Naive thymus-derived CD8-positive, alpha-beta T cell (primary cell): ENCODE measurements at places on chromosomes 5 and 9. TPM values are rescaled to one million over a fixed set of nuclear protein-coding genes. Genes with fewer than 3 reads are reported as not detected.
A peak's percentile ranks its signal among the peaks of the same experiment; 100 is the strongest.

- peaks cover 2% of the 10 kb centered on the region for H3K4me1 ChIP-seq
- no peak for DNase-seq
- H3K36me3 ChIP-seq: peaks cover 4% of the 10 kb centered on the region
- H3K27me3 ChIP-seq: no peaks in the 10 kb centered on the region
- no peak overlapping the region for H3K27ac ChIP-seq
- H3K4me3 ChIP-seq: no peak overlapping the region
These were observed 10.6 kb downstream of the DDX46 start for GRCh38 chr5:134769206-134769605.

DNA sequence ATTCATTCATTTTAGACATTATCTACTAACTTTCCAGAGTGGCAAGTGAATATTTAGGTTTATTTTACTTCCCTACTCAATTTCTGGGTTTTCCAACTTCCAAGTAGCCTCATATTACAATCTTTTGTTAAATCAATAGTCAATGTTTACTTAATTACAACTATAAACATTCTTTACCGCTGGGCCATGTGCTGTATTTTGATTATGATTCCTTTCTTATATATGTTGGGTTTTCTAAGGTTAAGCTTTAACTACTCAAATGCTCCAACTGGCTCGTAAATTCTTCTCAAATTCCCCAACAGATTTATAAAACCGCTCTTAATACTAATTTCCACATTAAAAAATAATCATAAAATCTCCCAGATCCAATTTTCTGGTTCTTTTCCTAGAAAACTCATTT, 110.1 kb upstream of the ABCA1 start:
- H3K4me3 ChIP-seq: no peak overlapping the region
- H3K27ac ChIP-seq: no peak overlapping the region
- H3K36me3 ChIP-seq: no peaks in the 10 kb centered on the region
- DNase-seq: no peak
- H3K27me3 ChIP-seq: no peaks in the 10 kb centered on the region

GRCh38 chr9:130208600-130209347, 36.6 kb downstream of the NCS1 start:
- H3K36me3 ChIP-seq: no peaks in the 10 kb centered on the region
- no peaks in the 10 kb centered on the region for H3K27me3 ChIP-seq
- no peaks in the 10 kb centered on the region for H3K4me1 ChIP-seq
- H3K27ac ChIP-seq: no peak overlapping the region
- DNase-seq: peak; percentile 56

DNA sequence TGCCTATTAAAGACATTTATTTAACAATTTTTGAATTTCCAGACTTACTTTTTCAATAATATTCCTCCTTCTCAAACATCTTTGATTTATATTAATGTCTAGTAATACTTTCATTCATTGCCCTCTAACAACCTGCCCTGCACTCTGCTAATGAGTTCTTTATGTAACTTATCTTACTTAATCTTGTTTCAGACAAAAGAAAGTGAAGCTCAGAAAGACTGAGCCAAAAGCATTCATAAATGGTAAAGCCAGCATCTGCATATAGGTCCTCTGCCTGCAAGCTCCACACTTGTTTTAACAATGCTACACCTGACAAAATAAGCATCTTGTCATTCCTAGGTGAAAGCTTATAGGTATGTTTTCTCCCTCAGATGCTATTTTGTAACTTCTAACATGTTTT, 2.4 kb upstream of the TNPO1 start:
- H3K4me3 ChIP-seq: no peak overlapping the region
- H3K36me3 ChIP-seq: no peaks in the 10 kb centered on the region
- no peak overlapping the region for H3K27ac ChIP-seq

- H3K36me3 ChIP-seq: no peaks in the 10 kb centered on the region
- peaks cover 19% of the 10 kb centered on the region for H3K4me1 ChIP-seq
- H3K27ac ChIP-seq: no peak overlapping the region
- no peak for DNase-seq
- no peaks in the 10 kb centered on the region for H3K27me3 ChIP-seq
- H3K4me3 ChIP-seq: no peak overlapping the region
These were observed 61.4 kb upstream of the AFAP1L1 start for GRCh38 chr5:149210225-149210624.

The ANKRD18B gene
- total RNA-seq: not detected

The ENTPD2 gene
- not detected for total RNA-seq

The ZNF454 gene
- total RNA-seq: 0.49 TPM

The PCDHB4 gene
- total RNA-seq: not detected
